ENCODE measurements at places on chromosomes 13 and 19.

GRCh38 chr19:10227026-10227971 is 3.8 kb downstream of the S1PR2 start:
- no peak for DNase-seq

GRCh38 chr13:45879666-45880065 is 28.1 kb upstream of the SIAH3 start:
- DNase-seq, result no peak

DNA sequence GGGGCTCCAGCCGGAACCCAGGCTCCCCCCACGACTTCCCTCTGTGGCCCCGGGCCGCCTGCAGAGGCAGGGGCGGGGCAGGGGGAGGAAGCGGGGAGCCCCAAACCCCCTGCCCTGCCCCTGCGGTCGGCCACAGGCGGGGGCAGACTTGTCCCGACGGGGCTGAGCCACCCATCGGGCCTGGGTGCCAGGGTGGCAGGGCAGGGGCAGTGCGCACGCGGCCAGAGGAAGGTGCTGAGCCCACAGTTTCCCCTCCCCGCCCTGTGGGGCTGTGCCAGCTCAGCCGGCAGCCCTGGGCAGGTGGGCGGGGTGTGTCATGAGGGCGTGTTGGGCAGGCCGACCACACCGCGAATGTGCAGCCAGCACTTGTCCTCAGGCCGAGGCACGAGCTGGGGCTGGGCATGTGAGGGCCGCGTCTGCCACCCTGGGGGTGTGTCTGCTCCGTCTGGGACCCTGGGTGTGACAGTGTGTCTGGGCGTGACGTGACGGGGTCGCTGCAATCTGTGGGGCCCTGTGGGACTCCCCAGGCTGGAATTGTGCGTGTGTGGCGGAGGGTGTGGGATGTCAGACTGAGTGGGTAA is 17.7 kb downstream of the CCDC97 start:
- peak; percentile 71 for DNase-seq

DNA sequence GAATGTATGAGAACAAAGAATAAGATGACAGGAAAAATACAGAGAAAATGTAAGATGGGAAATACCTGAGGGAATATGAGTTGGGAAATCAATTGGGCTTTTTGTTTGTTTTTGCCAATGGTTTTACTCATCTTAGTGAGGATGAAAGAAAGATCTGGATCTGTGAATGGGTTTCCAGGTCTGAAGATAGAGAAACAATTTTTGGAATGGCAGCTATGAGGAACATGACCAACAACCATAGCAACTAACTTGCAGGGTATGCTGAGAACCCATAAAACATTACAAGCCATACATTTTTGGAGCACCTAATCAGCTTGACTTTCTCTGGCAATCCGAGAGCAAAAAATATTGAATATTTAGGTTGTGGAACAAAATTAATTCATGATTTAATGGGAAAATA is 290.0 kb downstream of the KCTD12 start:
- DNase-seq, result no peak

- DNase-seq, result no peak
Measured at GRCh38 chr13:23856008-23856750, 33.0 kb downstream of the MIPEP start.

DNA sequence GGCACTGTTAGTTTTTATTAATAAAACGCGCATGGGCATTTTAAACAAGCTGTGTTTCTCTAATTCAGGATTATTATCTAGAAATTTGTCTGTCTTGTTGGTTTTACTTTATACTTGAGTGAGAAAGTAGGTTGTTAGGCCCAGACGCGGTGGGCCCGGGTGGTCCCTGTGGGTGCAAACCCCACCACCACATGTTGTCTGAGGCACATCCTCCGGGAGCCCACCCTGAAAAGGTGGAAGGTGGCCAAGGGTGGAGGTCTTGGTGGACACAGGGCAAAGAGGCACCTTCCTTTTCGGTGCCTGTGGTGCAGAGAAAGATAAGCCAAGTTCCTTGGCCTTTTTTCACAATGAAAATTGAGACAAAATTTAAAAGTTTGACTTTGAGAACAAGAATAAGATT is 16.6 kb downstream of the ATP4B start:
- no peak for DNase-seq

GRCh38 chr13:46184277-46184699 is 2.3 kb upstream of the LCP1 start:
- peak; percentile 60 for DNase-seq
